Central memory CD8-positive, alpha-beta T cell (primary cell): ENCODE measurements at places on chromosomes 11 and 22.

DNA sequence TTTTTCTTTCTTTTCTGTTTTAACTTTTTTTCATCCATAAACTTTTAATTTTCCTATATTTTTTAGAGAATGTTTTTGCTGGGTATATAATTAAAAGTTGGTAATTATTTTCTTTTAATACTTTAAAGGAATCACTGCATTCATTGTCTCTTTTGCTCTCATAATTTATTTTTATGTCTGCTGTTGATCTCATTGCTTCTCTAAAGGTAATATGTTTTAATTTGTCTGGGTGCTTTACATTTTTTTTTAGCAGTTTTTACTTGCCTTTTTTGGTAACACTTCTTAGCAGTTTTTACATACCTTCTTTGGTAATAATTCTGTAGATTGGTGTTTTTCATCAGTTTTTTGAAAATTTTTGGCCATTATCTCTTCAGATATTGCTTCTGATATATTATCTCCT is 89.4 kb upstream of the BMAL1 start:
- no peaks in the 10 kb centered on the region for H3K4me1 ChIP-seq
- H3K4me3 ChIP-seq = no peak overlapping the region
- peaks cover 2% of the 10 kb centered on the region for H3K36me3 ChIP-seq
- peaks cover 46% of the 10 kb centered on the region for H3K27me3 ChIP-seq
- no peak for DNase-seq

GRCh38 chr11:110453684-110454354 is 24.1 kb downstream of the FDX1 start:
- DNase-seq = no peak
- H3K36me3 ChIP-seq = peaks cover 11% of the 10 kb centered on the region
- H3K4me3 ChIP-seq = no peak overlapping the region

GRCh38 chr11:76795936-76796441 is 12.8 kb downstream of the TSKU start:
- peaks cover 4% of the 10 kb centered on the region for H3K4me1 ChIP-seq
- H3K36me3 ChIP-seq = peaks cover 1% of the 10 kb centered on the region
- H3K27ac ChIP-seq = no peak overlapping the region

DNA sequence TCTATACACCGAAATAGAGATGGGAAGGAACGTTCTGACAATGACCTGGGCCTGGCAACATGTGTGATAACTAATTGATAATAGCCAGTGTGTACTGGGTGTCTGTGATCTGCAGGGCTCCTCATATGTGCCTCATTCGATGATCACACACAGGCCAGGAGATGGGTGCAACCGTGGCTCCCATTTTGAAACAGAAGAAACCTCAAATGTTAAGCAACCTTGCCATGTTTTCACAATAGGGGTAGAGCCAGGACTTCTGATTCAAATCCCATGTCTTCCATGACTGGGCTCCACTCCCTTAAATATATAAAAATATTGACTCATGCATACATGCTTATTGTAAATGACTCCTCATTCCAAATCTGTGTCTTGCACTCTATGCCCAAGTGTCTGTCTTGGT is 11.1 kb downstream of the APOL3 start:
- no peak overlapping the region for H3K4me3 ChIP-seq
- peak overlapping the region; percentile 99 for H3K27ac ChIP-seq
- peaks cover 46% of the 10 kb centered on the region for H3K36me3 ChIP-seq
- H3K4me1 ChIP-seq = peaks cover 60% of the 10 kb centered on the region
- H3K27me3 ChIP-seq = no peaks in the 10 kb centered on the region

GRCh38 chr11:96290031-96290430 is 53.0 kb downstream of the MAML2 start:
- H3K27ac ChIP-seq = no peak overlapping the region
- H3K4me1 ChIP-seq = peaks cover 49% of the 10 kb centered on the region
- no peak overlapping the region for H3K4me3 ChIP-seq
- H3K27me3 ChIP-seq = no peaks in the 10 kb centered on the region

GRCh38 chr11:74541466-74541865 is 47.9 kb upstream of the LIPT2 start:
- H3K27me3 ChIP-seq = peaks cover 48% of the 10 kb centered on the region
- no peak overlapping the region for H3K4me3 ChIP-seq
- no peak overlapping the region for H3K27ac ChIP-seq
- H3K4me1 ChIP-seq = no peaks in the 10 kb centered on the region

- peaks cover 9% of the 10 kb centered on the region for H3K4me1 ChIP-seq
- DNase-seq = no peak
- no peak overlapping the region for H3K27ac ChIP-seq
- H3K27me3 ChIP-seq = peaks cover 22% of the 10 kb centered on the region
- H3K36me3 ChIP-seq = no peaks in the 10 kb centered on the region
Measured at GRCh38 chr11:33936725-33937604, 45.1 kb upstream of the LMO2 start.

GRCh38 chr22:33835265-33835664 is 85.0 kb downstream of the LARGE1 start:
- no peak for DNase-seq
- H3K27me3 ChIP-seq = no peaks in the 10 kb centered on the region
- H3K36me3 ChIP-seq = peaks cover 2% of the 10 kb centered on the region
- no peak overlapping the region for H3K4me3 ChIP-seq
- no peak overlapping the region for H3K27ac ChIP-seq

- H3K27ac ChIP-seq = no peak overlapping the region
- peaks cover 25% of the 10 kb centered on the region for H3K4me1 ChIP-seq
- H3K4me3 ChIP-seq = no peak overlapping the region
Measured at GRCh38 chr11:75946531-75947530, 131.8 kb downstream of the UVRAG start.

GRCh38 chr11:75024068-75024449 is 35.3 kb downstream of the NEU3 start:
- no peaks in the 10 kb centered on the region for H3K27me3 ChIP-seq
- H3K4me3 ChIP-seq = no peak overlapping the region
- no peak overlapping the region for H3K27ac ChIP-seq
- H3K36me3 ChIP-seq = no peaks in the 10 kb centered on the region
- H3K4me1 ChIP-seq = no peaks in the 10 kb centered on the region

GRCh38 chr11:46877580-46877979 is 31.5 kb upstream of the CKAP5 start:
- peaks cover 1% of the 10 kb centered on the region for H3K36me3 ChIP-seq
- no peak for DNase-seq
- H3K4me3 ChIP-seq = no peak overlapping the region
- no peak overlapping the region for H3K27ac ChIP-seq

DNA sequence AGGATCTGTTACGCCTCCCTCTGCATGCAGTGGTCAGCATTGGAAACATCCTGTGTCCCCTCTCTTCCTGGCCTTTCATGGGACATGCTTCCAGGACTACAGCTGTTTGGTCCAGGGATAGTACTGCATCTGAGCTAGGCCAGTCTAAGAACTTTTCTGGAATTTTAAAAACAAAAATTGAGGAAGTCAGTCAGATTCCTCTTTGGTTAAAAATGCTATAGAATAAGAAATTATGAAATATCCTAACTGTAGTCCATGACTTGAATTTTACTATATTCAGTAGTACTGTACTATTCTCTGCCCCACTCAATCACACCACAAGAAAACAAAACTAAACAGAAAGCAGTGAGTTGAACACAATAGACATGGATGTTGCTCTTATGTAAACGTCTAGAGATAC is 201.0 kb upstream of the CADM1 start:
- H3K4me3 ChIP-seq = no peak overlapping the region
- peaks cover 19% of the 10 kb centered on the region for H3K27me3 ChIP-seq
- H3K27ac ChIP-seq = no peak overlapping the region
- H3K36me3 ChIP-seq = no peaks in the 10 kb centered on the region
- no peak for DNase-seq

DNA sequence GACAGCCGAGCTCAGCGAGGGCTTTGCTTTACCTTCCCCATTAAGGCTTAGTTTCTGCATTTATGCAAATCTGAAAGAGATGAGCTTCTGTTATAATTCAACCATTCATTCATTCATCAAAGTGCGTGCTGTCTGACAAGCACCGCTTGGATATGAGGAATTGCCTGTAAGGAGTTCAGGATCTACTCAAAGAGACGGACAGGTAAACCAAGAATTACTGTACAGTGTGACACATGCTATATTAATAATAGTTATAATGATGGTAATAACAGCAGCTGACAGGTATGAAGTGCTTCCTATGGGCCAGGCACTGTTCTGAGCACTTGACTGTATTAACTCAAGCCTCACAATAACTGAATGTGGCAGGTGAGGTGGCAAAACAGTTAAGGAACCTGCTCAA is 109.9 kb upstream of the TBCEL start:
- no peak overlapping the region for H3K4me3 ChIP-seq
- peaks cover 1% of the 10 kb centered on the region for H3K36me3 ChIP-seq
- H3K27me3 ChIP-seq = no peaks in the 10 kb centered on the region
- H3K27ac ChIP-seq = no peak overlapping the region

DNA sequence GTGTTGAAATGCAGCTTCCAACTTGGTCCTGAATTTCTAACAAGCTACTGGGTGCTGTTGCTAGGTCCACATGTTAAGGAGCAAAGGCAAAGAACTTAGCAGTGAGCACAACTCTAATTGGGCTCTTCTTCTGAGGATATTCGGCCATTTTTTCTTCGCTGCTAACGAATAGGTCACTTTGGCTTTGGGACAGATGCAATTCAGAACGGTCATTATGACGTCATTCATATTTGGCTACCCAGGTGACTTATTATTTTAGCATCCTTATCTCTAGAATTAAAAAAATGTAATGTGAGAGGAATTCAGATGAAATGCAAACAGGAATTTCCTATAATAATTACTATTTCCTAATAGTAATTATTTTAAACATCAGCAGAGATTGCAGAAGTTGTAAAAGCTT is 13.9 kb downstream of the TMA7B start:
- no peak for DNase-seq
- peaks cover 57% of the 10 kb centered on the region for H3K36me3 ChIP-seq
- peaks cover 17% of the 10 kb centered on the region for H3K4me1 ChIP-seq
- H3K4me3 ChIP-seq = no peak overlapping the region
- no peaks in the 10 kb centered on the region for H3K27me3 ChIP-seq

DNA sequence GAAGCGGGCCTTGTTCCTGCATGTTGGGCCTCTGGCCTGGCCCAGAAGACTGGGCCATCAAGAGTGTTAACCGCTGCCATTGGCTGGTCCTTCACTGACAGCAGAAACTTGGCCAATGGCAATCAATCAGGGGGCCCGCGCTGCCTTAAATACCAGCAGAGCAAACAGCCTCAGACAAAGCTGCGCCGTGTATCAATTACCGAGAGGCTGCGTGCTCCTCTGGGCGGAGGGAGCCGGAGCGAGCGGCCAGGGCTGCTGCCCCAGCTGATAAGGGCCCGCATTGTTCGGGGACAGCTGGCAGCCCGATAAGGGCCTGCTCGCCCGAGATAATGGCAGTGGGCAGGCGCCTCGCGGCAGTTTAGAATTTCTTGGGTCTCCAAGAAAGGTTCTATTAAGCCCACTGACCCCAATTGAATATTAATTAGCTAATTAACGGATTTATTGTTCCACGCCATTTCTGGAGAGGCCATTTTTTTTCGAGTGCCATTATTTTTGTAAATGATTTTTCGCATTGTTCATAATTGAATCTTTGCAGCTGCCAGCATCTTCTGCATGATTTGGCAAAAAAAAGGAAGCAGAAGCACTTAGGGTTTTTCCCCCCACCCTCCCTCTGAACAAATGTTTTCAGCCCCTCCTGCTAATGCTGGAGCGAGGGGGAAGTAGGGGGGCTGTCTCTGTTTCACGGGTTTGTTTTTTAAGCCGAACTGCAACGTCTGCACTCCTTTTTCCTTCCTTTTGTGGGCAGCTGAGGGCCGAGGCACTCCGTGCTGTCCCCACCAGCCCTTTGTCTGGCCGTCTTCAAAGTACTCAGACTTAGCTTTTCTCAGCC is 37.6 kb upstream of the RIC3 start:
- H3K4me1 ChIP-seq = peaks cover 7% of the 10 kb centered on the region
- H3K36me3 ChIP-seq = peaks cover 2% of the 10 kb centered on the region
- peaks cover 85% of the 10 kb centered on the region for H3K27me3 ChIP-seq
- H3K27ac ChIP-seq = no peak overlapping the region

GRCh38 chr22:41305646-41306045 is 4.3 kb downstream of the ZC3H7B start:
- H3K27me3 ChIP-seq = no peaks in the 10 kb centered on the region
- H3K4me3 ChIP-seq = no peak overlapping the region
- peaks cover 54% of the 10 kb centered on the region for H3K4me1 ChIP-seq
- DNase-seq = no peak
- H3K27ac ChIP-seq = no peak overlapping the region
- H3K36me3 ChIP-seq = peaks cover 9% of the 10 kb centered on the region

DNA sequence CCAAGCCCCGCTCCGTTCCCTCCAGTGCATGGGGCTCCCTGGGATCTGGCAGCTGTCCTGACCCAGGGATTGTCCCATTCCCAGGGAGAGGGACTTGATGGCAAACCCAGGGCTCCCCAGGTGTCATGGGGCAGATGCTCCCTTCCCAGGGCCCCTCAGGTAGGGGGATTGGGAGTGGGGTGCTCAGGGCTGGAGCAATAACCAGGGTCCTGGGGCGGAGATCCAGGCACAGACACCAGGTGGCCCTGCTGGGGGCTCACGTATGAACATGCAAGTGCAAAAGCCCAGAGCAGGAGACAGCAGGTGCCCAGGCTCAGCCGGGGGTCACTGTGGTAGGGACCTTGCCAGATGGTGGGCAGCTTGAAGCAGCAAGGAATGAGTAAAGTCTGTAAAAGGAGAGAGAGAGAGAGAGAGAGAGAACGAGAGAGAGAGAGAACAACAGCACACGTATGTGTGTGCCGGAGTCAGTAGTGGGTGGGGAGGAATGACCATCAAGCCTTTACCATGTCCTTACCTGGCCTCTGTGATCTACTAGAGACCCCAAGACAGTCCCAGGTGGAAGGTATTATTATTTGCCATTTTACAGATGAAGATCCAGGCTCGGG is 19.3 kb upstream of the MPPED1 start:
- no peak overlapping the region for H3K4me3 ChIP-seq
- DNase-seq = no peak
- peaks cover 25% of the 10 kb centered on the region for H3K27me3 ChIP-seq
- no peak overlapping the region for H3K27ac ChIP-seq
- peaks cover 7% of the 10 kb centered on the region for H3K4me1 ChIP-seq

DNA sequence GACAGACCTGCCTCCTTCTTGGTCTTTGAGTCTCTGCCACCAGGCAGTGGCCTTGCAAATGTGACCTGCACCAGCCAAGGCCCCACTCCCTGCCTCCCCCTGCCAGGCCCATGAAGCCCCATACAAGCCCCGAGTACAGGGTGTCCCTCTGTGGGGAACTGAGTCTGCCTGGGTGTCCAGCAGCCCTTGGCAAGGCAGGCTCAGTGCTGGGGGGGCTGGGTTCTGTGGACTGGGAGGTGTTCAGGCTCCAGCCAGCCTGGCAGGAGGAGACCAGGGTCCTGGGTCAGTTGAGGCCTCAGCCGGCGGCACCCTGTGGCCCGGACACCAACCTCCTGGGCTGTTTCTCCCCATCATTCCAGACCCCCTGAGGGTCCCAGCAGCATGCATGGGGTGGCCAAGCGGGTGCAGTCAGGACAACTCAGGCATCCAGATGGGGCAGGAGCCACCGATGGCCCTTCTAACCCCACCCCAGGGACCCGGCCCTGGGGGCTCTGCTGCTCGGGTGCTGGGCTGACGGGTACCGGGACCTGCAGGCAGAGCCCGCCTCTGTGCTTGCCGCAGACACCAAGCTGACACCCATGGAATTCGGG is 5.7 kb downstream of the MUC5AC start:
- no peak overlapping the region for H3K27ac ChIP-seq
- H3K27me3 ChIP-seq = peaks cover 13% of the 10 kb centered on the region
- H3K4me3 ChIP-seq = no peak overlapping the region

GRCh38 chr11:102874852-102875251 is at the start of gene MMP12:
MMP12 (minus strand) TSS chr11:102874982; CDS start chr11:102874937, 45 bp downstream.
- no peaks in the 10 kb centered on the region for H3K4me1 ChIP-seq
- no peak within 1 kb of the TSS for H3K4me3 ChIP-seq
- no peak within 1 kb of the TSS for H3K27ac ChIP-seq
- no peaks in the 10 kb centered on the region for H3K36me3 ChIP-seq
